Activated naive CD4-positive, alpha-beta T cell treated with Interleukin-2 at 50 U/mL for 16 hours (primary cell): ENCODE measurements at places on chromosomes 5 and 9.

DNA sequence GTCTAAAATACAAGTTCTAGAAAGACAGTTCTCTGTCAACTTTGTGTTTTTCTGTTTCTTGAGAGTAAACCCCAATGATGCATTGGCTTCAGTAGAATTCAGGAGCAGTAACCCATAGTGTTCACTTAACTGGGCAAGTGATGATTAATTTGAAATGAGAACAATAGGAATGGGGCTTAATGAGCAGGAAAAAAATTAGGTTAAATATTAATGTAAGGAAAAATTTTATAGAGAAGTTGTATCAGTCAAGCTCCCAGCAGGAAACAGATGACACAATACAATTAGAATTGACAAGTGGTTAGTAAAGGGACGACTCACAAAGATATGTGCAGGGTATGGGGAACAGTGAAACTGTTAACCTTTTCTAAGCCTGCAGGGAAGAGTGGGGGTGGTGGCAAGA, 38.2 kb downstream of the ENTREP1 start:
- no peak for DNase-seq

GRCh38 chr5:17819783-17820182, 185.5 kb downstream of the TAF11L14 start:
- no peak for DNase-seq

DNA sequence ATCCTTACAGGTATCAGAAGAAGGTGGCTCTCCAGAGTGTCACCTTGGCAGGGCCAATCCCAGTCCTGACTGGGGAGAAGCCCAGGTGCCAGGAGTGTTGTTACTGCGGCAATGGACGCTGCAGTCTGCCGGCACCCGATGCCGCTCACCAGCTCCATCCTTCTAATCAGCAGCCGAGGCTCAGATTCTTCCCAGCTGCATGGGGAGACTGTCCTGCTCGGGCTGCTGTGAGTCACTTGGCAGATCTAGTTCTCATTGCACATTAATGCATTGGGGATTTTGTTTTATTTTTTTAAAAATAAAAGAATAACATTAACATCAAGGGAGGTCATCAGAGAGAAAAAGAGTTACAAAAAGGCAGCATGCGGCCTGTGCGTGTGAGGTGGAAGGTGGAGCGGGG, 115.8 kb downstream of the MTX3 start:
- DNase-seq, result no peak

GRCh38 chr5:6435356-6435755, 13.3 kb upstream of the UBE2QL1 start:
- no peak for DNase-seq

GRCh38 chr5:105740242-105740641, 1930.5 kb downstream of the EFNA5 start:
- DNase-seq, result no peak

- no peak for DNase-seq
Measured at GRCh38 chr5:78816143-78816765, 167.7 kb upstream of the LHFPL2 start.

DNA sequence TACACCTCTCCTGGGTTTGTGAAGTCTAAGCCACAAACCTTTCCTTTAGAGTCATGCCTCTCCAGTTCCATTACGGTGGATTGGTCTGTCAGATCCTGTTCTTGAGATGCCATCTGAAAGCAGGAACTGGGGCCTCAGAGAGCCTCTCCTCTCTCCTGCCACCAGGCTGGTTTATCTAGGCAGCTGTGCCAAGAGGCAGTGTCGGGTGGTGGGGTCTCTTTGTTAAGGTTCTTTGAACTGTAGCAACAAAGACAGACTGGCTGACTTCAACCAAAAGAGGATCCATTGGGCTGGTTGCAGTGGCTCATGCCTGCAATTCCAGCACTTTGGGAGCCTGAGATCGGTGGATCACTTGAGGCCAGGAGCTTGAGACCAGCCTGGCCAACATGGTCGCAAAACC, 66.0 kb upstream of the ANGPTL2 start:
- DNase-seq, result no peak

GRCh38 chr9:94084314-94084713, at the start of gene PTPDC1:
Gene PTPDC1 (plus strand): TSS chr9:94084464. CDS start chr9:94084531, 67 bp downstream.
- DNase-seq, result no peak

DNA sequence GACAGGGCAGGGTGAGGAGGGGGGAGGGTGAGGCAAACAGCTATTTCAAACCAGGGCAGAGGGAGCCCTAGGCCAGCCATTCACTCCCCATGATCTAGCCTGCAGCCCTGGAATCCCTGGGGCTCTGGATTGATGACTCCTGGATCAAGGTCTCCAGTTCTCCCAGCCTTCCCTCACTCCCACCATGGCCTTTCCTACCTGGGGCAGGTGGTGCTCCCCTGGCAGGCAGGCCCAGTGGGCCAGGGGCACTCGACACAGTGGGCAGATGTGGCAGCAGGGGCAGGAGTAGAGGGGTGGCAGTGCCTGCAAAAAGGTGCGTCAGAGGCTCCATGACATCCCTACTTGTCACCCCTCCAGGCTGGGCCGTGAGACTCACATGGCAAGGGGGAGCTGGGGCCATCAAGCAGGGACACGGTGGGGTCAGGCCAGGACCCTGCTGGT, 6.0 kb downstream of the KIF12 start:
- no peak for DNase-seq

DNA sequence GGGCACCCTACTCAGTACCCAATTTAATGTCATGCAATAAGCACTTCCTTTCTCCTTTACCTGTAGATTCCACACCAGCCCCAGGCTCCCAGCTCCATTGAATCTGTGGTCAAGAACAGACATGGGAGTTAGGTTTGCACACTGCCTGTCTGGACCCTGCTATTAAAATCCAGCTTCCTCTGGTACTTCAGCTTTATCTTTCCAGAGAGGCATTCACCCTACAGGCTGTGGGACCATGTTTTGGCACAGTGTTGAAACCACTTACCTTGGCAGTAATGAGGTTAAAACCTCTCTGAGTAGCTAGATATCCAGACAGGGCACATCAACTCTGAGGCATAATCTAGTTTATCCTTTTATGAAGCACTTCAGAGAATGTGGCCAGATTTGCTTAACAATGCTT, 191.5 kb upstream of the PCSK5 start:
- no peak for DNase-seq

DNA sequence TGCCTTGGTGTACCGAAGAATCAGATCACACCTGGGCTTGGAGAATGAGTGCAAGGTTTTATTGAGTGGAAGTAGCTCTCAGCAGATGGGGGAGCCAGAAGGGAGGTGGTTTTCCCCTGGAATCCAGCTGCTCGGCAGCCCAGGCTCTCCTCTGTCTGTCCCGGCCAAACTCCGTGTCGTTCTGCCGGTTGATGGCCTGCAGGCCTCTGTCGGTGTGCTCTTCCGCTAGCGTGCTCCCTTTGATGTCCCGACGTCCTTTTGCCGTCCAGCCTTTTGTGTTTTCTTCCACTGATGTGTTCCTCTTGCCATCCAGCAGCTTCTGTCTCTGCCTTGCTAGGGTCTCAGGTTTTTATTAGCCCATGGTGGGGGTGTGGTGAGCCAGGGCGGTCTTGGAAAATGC, 28.0 kb upstream of the MIER3 start:
- no peak for DNase-seq

DNA sequence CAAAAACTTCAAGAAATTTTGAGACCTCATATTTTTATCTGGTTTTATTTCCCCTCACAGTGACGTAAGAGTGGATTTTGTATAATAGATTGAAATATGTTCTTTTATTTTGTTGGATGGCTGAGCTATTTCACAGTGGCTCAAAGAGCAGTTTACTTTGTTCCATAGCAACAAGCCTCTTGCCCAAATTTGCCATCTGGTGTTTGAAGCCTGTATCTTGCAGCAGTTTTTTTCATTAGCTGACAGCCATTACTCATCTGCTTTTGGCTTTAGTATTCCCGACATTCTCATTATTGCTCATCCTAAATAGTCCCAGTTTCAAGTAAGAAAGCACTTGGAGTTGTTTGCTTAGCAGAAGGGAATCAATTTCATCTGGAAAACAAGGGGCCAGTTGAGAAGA, 36.3 kb downstream of the GDA start:
- DNase-seq, result no peak

GRCh38 chr5:110963495-110963894, 108.0 kb upstream of the TSLP start:
- no peak for DNase-seq

DNA sequence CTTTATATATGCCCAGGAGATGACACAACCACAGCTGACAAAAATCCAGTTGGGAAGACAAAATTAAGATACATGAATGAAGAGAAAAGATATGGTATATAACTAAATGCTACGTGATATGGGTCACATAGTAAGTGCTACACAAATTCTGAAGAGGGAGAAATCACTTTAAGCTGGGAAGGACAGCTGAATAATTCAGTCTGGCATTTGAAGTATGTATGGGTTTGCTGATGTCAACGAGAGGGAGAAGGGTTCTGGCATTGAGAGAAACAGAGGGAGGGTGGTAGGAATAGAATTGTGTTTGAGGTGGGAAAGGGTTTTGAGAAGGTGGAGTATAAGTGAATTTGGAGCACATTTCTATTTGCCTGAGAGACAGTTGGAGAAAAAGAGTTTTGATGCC, 6.7 kb upstream of the SLIT3 start:
- DNase-seq, result no peak

- peak; percentile 18 for DNase-seq
Measured at GRCh38 chr9:100099722-100100042, 639 bp downstream of the INVS start.

DNA sequence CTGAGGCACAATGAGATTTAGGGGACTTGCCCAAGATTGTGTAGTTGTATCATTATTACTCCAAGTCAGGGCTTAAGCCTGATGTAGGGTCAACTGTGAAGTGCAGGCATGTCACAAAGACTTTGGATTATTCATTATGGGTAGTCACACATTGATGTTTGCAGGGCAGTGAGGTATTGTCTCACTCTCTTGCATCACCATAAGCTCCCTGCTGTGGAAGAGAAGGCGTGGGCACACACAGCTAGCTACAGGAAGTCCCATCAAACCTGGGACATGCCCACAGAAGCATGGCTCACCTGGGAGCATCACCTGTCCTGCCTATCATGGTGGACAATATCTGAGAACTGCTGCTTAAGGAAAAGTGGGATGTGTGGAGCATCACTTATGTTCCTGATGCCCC, 42.1 kb downstream of the TMOD1 start:
- DNase-seq, result no peak

DNA sequence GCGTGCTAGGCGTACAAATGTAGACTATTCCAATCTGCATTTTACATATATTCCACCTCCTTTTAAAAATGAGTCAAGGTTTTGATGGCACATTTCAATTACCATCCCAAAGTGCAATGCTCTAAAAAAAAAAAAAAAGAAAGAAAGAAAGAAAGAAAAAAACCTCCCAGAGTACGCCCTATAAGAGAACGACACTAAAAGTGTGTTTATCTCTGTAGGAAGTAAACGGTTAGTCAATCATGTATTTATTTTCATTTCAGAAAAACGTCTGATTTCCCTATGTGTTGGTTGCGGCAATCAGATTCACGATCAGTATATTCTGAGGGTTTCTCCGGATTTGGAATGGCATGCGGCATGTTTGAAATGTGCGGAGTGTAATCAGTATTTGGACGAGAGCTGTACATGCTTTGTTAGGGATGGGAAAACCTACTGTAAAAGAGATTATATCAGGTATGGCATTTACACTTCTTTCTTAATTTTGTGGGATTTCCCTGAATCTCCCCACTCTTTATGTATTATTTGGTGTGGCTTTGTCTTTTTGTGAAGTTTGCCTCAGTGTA, 1.1 kb downstream of the ISL1 start:
- no peak for DNase-seq

DNA sequence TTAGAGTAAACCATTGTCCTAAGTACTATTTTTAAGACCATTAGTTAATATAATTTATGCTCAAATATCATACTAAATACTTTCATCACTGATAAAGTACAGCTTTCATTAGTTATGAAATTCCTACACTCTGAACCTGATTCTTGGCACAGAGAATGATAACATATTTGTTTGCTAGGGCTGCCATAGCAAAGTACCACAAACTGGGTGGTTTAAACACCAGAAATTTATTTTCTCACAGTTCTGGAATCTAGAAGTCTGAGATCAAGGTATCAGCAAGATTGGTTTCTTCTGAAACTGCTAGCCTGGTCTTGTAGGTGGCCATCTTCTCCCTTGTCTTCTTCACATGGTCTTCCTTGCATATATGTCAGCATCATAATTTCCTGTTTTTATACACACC, 608.4 kb downstream of the TLE1 start:
- DNase-seq, result no peak

GRCh38 chr9:133306242-133307204, 29.5 kb downstream of the SURF6 start:
- DNase-seq, result no peak

GRCh38 chr5:140261403-140262171, 41.3 kb downstream of the PFDN1 start:
- DNase-seq, result peak; percentile 33

DNA sequence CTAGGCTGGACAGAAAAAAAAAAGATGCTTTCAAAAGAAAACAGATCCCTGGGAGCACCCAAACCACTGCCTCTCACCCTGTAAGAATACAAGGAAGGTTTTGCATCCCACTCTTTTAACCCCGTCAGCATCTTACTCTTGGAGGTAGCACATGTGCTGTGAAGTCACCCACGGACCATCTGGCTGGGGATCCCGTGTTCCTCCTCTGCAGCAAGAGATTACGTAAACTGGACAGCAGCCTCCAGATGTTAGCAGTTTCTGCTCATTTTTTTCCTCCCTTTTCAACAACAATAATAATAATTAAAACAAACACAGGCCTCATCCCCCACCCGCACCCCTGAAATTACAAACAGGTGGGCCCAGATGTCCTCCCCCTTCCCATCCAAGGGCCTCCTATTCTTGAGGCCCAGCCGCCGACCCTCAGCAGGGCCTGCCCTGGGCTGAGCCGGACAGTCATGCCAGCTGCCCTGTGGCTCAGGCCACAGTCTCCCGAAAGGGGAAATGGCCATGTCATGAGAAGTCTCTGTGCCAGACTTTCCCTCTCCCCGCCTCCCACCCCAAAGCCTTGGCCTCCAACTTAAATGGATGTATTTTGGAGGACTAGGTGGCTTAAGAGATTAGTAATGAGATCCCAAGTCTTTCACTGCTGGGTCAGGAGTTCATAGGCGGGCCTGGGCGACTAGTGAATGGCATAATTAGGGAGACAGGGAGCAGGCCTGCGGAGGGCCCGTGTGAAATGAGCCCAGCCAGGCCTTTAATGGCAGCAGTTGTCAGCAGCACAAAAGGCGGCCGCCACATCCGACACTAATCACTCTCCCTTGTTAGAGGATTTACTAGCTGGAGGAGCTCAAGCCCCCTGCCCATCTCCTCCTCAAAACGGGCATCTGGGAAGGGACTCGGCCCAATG, 165.1 kb downstream of the PAPPA start:
- no peak for DNase-seq

GRCh38 chr5:34834794-34835089, 4.2 kb upstream of the TTC23L start:
- no peak for DNase-seq

GRCh38 chr9:134732392-134733110, 90.9 kb downstream of the COL5A1 start:
- DNase-seq, result no peak

DNA sequence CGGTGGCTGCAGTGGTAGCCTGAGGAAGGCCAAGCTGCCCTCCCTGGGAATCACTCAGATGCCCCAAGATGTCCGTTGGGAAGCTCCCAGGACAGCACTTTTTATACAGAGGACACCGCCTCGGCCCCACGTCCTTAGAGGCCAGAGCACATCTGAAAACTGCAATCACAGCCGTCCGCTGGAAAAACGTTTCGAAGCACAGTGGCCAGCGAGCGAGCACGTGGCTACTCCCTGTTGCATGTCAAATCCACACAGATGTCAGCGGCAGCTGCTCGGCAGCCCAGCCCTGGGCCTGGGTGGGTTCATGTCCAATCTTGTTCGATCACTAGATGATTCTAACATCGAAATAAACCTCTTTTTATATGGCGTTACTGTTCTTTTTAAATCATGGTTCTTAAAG, 8.9 kb downstream of the PPP1R26 start:
- DNase-seq, result no peak
